ENCODE measurements at places on chromosomes 5 and 9.

DNA sequence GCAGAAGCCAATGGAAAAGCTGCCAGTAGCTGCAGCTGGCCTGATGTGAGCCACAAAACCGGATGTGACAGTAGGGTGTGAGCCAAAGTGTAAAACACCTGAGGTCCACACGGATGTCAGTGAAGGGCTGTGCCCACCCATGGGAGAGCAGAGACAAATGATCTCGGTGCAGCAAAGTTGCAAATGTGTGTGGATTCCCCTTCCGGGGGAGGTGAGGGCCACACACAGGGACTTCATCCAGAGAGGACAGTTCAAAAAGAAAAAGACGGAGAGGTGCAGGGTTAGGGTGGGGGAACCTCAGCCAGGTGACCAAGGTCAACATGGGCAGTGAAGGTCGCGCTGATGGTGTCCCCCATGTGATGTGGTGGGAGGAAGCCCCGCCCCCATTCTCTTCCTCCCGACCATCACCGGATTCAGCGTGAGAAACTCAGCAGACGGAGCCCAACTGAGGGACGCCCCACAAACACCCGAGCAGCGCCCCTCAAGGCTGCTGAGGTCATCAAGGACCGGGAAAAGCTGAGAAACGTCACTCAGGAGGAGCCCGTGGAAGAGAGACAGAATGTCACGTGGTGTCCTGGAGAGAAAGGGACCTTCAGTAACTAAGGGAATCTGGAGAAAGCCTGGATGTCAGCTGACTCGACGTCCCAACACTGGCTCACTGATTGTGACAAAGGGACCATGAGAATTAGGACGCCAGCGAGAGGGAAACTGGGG is 11.4 kb upstream of the PTGDS start:
- no peak for DNase-seq

DNA sequence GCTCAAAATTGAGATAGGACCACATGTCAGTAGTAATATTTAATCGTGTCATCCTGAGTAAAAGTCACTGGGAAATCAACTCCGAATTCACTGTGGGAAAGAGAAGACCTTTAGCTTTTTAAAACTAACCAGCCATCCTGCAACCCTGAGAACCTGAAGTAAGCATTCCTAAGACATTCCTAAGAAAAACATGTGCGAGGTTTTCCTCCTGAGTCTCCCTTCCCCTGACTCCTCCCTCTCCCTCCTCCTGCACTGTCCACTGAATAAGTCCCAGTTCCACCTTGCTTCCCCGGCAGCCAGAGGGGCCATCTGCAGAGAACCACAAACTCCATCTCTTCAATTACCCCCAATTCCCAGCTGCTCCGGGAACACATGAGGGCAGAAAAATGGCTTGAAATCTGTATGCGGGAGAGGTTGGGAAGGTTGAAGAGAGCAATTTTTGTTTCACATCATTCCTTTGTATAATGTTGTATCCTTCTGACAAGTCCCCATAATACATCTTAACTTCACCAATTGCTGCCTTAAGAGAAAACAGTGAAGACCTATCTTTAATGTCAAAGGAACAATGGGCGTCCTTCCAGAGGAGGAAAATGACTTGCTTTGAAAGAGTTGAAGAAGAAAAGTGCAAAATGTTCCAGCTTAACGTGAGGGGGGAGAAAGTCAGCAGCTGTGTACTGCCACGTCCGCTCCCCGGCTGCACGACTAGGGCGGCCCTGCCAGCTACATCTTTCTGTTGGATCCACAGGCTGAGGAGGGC is 186.3 kb downstream of the ZNF462 start:
- no peak for DNase-seq

GRCh38 chr5:152151940-152152339 is 227.3 kb upstream of the GLRA1 start:
- no peak for DNase-seq

- peak; percentile 36 for DNase-seq
Measured at GRCh38 chr5:114192108-114192507, 169.8 kb upstream of the KCNN2 start.

DNA sequence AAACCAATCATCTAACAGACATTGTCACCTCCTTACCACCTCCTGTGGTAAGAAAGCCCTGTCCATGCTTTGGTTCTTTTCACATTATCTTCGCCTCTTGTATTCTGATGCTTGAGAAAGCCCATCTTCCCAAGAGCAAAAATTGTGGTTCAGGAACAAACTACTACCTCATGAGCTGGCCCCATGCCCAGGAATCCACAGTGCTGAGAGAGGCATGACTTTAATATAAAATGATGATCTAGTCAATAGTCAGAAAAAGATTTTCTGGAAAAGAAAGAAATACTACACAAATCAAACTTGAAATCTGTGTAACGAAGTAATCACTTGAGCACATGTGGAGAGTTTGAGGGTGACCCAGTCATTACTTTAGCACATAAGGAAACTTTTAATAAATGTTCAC is 94.7 kb downstream of the FGF10 start:
- peak; percentile 23 for DNase-seq

DNA sequence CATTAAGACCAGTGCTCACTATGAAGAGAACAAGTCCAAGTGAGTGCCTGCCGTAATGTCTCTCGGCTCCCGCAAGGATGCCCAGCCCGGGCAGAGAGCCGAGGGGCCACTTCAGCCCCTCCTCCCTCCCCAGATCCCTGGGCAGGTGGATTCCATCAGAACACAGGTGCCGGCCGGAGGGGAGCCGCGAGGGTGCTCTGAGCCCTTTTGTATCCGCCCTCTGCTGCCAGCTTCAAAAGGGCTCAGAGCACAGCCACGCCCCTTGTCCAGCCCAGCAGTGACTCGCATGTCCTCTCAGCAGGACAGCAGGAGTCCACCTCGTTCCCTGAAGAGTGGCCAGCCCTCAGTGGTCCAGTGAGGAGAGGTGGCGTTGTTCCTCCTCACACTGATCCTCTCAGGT is 43.9 kb downstream of the CYFIP2 start:
- no peak for DNase-seq

DNA sequence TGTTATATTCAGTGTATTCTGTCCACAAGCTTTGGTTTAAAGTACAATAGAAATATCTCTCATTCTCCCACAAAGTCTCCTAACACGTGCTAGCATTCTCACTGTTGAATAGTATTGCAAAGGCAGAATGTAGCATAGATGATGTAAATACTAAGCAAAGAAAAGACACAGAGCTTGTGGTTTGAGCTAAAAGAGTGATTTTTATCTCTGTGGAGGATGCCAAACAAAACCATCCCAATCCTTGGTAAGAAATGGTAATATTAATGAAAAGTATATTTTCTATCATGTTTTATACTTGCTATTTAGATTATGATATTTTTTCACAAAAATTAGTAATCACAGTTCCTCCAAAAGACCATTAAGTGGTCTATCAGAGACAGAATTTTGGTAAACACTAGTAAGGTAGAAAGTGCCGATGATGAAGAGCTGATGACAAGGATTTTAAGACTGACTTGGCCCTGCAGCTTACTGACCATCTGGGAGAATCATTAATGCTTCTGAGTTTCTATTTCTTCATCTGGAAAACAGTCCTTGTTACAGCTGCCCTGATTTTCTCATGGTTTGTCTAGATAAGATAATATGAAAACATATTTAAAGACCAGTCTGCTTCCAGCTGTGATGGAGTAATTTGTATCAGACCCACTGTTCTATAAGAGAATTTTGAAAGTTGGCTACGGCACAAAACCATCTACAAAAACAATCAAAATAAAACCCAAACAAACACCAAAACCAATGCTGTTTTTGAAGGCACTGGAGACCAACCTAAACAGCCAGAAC is 510.2 kb downstream of the SPATA31D1 start:
- DNase-seq = no peak

DNA sequence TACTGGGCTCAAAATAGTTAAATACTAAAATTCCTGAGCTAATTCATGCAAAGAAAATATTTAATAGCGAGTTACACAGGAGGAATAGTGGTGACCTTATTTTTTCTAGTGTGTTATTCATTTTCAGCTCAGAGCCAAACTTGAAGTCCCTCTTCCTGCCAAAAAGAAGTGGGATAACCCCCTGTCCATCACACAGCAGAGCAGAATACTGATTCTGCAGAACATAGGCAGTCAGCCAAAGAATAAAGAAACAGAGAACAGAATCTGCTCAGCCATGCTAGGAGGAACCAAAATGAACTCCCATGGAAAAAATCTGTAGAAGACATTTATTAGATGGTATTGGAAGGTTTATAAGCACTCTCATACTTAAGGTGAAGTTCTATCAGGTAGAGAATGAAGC is 49.4 kb upstream of the GRIN3A start:
- no peak for DNase-seq

GRCh38 chr9:36036253-36036779 is 397 bp upstream of the RECK start:
- DNase-seq = no peak

- peak; percentile 88 for DNase-seq
Measured at GRCh38 chr5:149228618-149229297, 42.9 kb upstream of the AFAP1L1 start.

GRCh38 chr9:93949694-93950449 is 5.3 kb downstream of the BARX1 start:
- DNase-seq = no peak

DNA sequence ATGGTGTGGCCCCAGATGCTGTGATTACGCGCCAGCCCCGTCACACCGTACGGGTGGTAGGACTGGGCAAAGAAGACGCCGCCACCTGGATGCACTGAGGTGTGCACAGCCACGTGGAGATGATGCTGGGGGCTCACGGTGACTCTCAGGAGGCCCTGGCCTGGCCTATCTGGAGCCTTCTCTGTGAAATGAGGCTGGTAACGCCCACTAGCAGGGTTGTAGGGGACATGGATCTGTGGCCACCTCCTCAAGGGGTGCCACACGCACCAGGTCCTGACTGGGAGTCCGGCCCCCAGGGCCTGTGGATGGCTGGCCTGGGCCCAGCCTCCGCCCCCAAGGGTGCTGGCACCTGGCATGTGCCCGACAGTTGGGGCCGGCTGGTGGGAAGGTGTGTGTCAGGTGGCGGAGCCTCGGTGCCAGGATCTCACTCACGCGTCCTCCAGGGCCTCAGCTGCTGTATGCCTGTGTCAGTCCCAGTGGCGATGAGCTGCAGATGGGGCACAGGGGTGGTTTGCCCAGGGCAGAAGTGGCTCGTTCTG is 32.4 kb downstream of the NEK6 start:
- DNase-seq = no peak

DNA sequence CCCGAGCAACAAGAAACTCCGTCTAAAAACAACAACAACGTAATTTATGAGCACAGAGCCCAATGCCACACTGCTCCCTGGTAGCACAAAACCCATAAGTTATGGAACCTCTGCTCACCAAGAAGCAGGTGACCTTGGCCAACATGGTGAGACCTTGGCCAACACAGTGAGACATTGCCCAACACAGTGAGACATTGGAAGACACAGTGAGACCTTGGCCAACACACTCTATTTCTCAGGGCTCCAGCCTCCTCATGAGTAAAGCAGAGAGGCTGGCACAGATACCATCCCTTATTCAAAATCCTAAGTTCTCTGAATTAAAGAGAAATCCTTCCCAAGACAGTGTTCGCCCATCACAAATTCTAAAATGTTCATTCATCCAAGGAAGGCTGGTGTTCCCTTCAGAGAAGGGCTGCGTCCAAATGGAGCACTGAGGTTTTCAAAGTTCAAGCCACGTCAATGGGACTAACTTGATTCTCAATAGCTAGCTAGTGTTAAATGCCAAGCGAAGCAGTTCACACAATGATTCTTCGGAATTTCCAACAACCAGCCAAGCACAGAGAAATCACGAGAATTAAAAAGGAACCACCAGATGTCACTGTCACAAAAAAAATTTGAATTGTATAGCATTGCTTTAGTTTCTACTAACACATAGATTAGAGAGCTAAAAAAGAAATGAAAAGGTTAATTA is 29.5 kb downstream of the TTC39B start:
- DNase-seq = peak; percentile 35

DNA sequence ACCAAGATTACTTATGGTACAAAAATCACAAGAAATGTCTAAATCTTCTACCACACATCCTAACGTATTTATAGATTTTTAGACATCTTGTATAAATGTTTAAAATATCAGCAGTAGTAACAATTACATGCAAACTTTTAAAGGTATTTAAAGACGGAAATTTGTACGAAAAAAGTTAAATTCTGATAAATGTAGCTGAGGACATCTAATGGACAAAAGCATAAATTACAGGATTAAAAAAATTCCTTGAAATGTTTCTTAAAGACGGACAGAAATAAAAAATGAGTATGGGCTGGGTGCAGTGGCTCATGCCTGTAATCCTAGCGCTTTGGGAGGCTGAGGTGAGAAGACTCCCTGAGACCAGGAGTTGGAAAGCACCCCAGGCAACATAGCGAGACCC is 15.8 kb downstream of the ERCC8 start:
- DNase-seq = no peak

DNA sequence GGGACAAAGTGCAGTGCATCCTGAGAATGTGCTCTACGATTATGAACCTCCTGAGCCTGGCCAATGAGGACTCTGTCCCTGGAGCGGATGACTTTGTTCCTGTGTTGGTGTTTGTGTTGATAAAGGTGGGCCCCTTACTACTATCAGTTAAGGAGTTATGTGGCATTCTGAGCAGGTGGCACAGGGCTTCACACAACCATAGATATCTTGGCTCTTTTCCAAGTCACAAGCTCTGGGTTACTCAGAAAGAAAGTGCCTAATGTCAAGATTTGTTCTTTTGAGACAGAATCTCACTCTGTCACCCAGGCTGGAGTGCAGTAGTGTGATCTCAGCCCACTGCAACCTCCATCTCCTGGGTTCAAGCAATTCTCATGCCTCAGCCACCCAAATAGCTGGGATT is 99.0 kb downstream of the GAPVD1 start:
- no peak for DNase-seq

DNA sequence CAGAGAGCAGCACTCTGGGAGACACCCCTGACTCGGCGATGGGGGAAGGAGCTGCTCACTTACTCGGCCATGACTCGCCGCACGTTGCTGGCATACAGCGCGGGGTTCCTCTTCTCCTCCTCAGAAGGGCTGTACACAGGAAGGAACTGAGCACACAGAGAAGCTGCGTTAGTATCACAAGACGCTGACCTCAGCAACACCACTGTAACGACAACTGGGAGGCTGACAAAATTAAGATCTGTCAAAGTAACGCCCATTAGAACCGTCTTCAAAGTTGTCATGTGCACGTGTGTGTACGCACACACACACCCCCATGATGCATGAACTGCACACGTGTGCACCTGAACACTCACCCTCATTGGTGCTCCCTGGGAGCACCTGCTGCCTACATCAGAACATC is 32.1 kb upstream of the SLC6A3 start:
- no peak for DNase-seq

DNA sequence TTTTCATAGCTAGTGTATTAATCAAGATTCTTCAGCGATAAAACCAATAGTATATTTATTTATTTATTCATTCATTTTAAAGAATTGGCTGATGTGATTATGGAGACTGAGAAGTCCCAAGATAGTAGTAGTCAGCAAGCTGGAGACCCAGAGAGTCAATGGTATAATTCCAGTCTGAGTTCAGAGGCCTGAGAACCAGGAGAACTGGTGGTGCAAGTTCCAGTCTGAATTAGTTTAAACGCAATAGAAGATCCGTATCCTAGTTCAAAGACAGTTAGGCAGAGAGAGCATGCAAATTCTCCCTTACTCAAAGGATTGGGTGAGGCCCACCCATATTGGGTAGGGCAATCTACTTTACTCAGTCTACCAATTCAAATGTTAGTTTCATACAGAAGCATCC is 364.2 kb upstream of the RPS23 start:
- DNase-seq = no peak

GRCh38 chr5:141692919-141693725 is 11.1 kb upstream of the ARAP3 start:
- DNase-seq = peak; percentile 43
